IMR-90 (cell line): ENCODE measurements at places on chromosomes 3 and 15. TPM values are rescaled to one million over a fixed set of nuclear protein-coding genes. Genes with fewer than 3 reads are reported as not detected.

- DNase-seq: peak; percentile 32
Measured at GRCh38 chr15:84973492-84974460, 7.9 kb upstream of the PDE8A start.

- no peak for DNase-seq
Measured at GRCh38 chr3:193843474-193844301, 250.7 kb downstream of the OPA1 start.

GRCh38 chr3:35639254-35640186, at the start of gene ARPP21:
TSS of gene ARPP21 (plus strand) at chr3:35639525. CDS start at chr3:35681752, 42,227 bp downstream.
- no peak for DNase-seq

- DNase-seq: no peak
Measured at GRCh38 chr15:74920456-74920855, 13.8 kb upstream of the FAM219B start.

DNA sequence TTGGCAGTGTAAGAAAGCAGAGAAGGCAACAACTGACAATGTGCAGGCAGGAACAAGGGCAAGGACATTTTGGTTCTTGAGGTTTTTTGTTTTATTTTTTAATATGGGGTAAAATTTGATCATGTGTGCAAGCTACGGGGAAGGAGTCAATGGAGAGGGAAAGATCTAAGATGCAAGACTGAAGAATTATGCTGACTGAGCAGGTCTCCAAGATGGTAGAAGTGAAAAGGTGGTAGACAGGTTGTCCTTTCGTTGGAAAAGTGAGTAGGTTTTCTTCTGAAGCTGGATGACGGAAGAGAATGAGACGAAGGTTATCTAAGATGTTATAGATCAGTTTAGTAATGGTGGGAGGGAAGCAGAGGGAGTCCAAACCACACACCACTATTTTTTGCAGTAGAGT, 4.2 kb downstream of the CD47 start:
- no peak for DNase-seq

DNA sequence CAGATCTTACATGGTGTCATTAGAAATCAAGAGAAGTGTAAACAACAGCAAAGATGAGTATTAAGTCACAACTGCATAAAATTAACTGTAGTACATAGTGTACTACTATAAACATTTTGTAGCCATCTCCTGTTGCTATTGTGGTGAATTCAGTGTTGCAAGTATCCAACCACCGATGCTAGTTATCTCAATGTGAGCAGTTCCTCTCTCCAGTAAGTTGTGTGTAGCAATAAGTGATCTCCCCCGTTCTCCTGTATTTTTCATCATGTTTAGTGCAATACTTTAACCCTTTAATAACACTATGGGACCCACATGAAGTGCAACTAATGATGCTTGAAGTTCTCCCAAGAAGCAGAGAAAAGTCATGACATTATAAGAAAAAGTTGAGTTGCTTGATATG, 264.7 kb upstream of the KCNH8 start:
- DNase-seq: no peak

DNA sequence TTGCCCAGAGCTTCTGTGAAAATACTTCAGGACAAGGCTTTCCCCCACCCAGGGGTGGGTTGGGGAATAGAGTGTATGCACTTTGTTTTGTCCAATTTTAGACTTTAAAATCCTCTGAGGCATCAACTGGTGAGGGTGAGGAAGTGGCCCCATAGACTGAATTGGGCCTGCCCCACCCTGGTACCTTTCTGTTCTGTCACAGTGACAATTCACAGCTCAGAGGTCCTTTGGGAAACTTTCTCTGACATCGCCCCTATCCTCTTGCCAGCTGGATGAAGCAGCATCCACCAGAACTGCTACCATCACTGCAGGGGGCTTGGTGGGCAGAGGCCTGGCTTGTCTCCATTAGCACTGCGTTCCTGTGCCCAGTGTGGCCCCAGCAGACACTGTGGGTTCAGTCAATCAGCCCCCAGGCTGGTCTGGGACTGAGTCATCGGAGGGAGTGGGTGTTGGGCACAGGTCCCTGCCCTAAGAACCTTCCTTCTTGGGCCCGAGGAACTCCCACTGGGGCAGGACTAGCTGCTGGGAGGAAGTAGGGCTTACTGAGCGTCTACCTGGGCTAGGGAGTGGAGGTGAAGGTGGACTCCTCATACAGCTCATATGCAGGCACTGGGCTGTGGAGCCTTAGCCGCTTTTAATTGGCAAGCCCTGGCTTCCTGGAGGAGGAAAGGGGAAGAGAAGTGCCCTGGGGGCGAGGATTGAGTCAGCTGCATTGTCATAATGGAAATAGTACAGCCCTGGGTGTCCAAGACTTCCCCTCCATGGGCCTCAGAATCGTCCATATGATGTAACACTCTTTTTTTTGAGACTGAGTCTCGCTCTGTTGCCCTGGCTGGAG, 1.5 kb upstream of the PPM1M start:
- peak; percentile 43 for DNase-seq

DNA sequence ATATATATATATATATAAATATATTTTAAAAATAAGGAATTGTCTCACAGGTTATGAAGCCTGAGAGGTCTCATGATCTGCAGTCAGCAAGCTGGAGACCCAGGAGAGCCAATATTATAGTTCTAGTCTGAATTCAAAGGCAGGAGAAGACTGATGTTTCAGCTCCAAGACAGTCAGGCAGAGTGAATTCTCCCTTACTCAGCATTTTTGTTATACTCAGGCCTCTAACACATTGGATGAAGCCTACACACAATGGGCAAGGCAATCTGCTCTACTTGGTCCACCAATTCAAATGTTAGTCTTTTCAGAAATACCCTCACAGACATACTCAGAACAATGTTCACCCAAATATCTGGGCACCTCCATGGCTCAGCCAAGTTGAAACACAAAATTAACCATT, 157.2 kb downstream of the GOLIM4 start:
- no peak for DNase-seq

GRCh38 chr3:137110392-137110996, 152.7 kb downstream of the IL20RB start:
- DNase-seq: peak; percentile 33

GRCh38 chr3:66427951-66428474, 72.8 kb downstream of the LRIG1 start:
- no peak for DNase-seq

DNA sequence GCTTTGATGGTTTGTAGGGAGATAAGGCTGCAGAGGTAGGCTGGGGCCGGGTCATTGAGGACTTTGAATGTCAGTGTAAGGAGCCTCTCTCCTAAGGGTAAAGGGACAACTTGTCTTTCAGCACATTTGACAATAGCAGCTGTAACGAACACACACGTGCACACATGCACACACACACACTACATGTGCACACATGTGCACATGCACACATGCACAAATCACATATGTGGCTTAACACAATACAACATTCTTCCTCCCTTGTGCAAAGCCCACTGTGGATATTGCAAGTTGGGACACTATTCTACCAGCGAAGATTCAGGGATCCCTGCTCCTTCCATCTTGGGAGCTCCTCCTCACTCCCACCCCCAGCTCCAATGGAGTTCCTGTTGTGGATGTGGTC, 1.1 kb upstream of the CFAP100 start:
- DNase-seq: no peak

DNA sequence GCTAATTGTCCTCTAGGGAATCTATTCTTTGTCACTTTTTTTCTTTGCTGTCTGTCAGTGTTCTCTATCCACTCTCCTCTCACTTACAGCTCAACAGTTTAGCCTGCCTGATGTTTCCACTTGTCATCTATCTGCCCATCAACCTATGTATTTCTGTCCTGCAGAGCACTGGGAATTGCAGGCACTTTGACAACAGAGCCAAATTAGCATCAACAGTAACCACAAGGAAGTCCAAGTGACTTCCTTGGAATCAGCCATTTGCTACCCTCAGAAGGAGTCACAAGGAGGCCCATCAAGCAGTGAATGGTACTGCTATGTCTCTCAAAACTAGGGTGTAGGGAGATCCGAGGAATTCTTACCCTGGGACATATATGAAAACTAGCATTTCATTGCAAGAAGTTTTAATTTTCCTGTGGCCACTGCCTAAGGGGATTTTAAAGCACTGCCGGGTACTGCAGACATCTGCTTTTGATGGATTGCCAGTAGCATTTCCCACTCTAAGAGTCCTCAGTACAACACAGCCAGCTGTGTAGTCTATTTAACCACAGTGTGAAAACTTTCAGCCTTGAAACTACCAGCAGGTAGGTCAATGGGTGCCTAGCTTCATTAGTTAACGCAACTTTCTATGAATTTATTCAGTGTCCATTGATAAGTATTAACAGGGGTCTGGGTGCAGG, 898.8 kb downstream of the NTRK3 start:
- no peak for DNase-seq

DNA sequence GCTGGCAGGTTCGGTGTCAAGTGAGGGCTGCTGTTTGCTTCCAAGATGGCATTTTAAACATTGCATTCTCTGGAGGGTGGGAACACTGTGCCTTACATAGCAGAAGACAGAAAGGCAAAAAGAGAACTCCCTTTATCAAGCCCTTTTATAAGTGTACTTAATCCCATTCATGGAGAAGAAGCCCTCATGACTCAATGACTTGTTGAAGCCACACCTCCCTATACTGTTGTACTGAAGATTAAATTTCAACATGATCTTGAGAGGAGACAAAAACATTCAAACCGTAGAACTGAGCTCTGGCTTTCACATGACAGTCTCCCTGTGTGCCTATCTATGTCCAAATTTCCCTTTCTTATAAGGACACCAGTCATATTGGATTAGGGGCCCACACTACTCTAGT, 443.4 kb upstream of the CDIN1 start:
- DNase-seq: peak; percentile 35

- no peak for DNase-seq
Measured at GRCh38 chr15:96361309-96362010, 31.0 kb downstream of the NR2F2 start.

- no peak for DNase-seq
Measured at GRCh38 chr3:46463868-46464241, 850 bp downstream of the LTF start.

- no peak for DNase-seq
Measured at GRCh38 chr3:152968388-152969024, 133.6 kb downstream of the P2RY1 start.

DNA sequence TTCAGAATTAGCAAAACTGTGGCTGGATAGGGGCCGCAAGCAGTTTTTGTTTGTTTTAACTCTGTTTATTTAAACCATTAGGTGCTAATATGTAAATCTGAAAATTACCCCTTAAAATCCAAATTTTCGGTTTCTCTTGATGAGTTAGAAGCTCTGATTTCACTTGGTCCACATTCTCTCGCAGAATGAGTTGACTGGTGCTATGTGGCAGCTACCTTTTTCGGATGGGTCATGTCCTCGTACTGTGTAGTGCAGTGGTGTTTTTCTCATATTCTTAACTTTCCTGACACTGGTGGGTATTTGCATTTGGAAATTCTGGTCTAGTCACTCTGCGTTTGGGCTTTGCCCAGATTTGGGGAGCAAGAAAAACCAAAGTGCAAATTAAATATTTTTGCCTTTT, 87.1 kb downstream of the DIPK2A start:
- DNase-seq: no peak

DNA sequence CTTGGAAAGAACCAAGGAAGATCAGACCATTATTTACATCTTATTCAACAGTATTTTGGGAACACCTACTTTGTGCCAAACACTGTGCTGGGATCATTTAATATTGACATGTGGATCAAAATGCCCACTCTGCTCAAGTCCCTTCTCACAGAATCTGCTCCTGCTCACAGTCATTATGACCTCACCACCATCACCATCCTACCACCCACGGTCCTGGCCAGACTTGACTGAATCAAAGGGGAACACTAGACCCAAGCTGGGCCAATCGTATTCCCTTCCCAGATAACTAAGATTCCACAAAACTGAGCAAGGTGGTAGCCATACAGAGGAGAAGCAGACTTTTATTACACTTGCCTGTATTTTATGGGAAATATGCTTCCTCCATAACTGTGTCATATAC, 3.4 kb upstream of the CEP152 start:
- DNase-seq: peak; percentile 45

GRCh38 chr3:129078510-129078909, 17.9 kb downstream of the GP9 start:
- DNase-seq: no peak

DNA sequence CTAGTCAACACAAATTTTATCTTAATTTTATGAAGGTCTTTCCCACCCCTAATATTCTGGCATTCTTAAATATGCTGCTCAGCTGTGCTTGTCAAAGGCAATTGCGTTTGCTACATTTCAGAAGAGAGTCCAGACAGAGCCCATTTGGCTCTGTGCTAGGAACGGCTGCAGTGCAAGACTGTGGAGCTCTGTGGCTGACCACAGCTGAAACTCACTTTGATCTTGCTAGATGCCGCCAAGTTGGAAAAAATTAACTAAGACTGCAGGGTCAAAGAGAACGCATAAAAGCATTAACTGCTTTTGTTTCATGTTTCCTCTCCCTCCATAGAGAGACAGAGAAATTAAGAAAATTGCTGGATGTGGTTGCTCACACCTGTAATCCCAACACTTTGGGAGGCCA, 7.6 kb upstream of the PPP1R2 start:
- no peak for DNase-seq

DNA sequence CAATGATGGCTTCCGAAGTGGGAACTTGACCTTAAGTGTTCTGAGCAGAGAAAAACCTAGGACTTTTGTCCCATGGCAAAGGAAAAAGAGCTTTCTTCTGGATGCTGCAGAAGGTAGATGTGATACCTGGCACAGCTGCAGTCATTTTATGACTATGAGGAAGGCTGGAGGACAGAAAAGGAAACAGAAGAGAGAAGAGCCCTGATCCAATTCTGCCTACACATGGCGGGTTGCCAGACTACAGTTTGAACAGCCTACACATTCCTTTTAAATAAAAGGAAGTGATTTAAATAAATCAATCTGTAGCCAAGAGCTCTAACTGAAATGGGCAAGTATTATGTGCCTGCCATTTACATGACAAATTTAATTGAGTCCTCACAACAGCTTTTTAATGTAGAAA, 43.6 kb upstream of the CHRNB4 start:
- no peak for DNase-seq

GRCh38 chr15:41886741-41887140, 7.1 kb downstream of the SPTBN5 start:
- DNase-seq: no peak

- peak; percentile 28 for DNase-seq
Measured at GRCh38 chr3:15042936-15043335, 22.2 kb downstream of the MRPS25 start.

DNA sequence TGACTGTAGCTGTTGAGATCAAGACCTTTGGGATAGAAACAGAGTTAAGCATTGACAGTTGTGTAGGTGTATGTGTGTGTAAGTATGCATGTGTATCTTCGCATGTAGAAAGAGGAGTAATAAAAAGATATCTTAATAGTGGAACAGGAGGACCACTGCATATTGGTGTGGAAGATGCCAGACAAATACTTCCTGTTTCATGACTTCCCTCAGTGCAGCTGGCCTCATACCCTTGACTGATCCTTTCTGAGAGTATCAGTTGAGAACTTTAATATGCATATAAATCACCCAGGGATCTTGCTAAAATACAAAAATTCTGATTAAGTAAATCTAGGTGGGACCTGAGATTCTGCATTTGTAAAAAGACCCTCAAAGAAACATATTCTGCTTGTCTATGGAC, 8.5 kb upstream of the ZBED2 start:
- no peak for DNase-seq

GPR176 gene
- 194 and 246 TPM in 2 replicates for total RNA-seq

FBXW12 gene
- total RNA-seq: not detected in 2 replicates

KLHL18 gene
- total RNA-seq: 38.9 and 76.2 TPM in 2 replicates

SUCNR1 gene
- total RNA-seq: not detected in 2 replicates

IL17RB gene
- total RNA-seq: under 0.01 TPM in 1 of 2 replicates, not detected in the other

THBS1 gene
- total RNA-seq: 3,217 and 4,071 TPM in 2 replicates

TPRG1 gene
- total RNA-seq: 0.56 TPM in 1 of 2 replicates, not detected in the other

LIPC gene
- total RNA-seq: under 0.01 TPM in 1 of 2 replicates, not detected in the other

GRIP2 gene
- under 0.01 TPM in 1 of 2 replicates, not detected in the other for total RNA-seq

CKMT1A gene
- not detected in 2 replicates for total RNA-seq

PRR23B gene
- total RNA-seq: not detected in 2 replicates

A4GNT gene
- total RNA-seq: not detected in 2 replicates

CCRL2 gene
- total RNA-seq: 0.28 and 0.36 TPM in 2 replicates

MKRN3 gene
- under 0.01 and 0.56 TPM in 2 replicates for total RNA-seq

SLC38A3 gene
- 0.36 TPM in 1 of 2 replicates, not detected in the other for total RNA-seq
